NCI-H1417 (cell line): ENCODE measurements at places on chromosomes 2 and 18.

DNA sequence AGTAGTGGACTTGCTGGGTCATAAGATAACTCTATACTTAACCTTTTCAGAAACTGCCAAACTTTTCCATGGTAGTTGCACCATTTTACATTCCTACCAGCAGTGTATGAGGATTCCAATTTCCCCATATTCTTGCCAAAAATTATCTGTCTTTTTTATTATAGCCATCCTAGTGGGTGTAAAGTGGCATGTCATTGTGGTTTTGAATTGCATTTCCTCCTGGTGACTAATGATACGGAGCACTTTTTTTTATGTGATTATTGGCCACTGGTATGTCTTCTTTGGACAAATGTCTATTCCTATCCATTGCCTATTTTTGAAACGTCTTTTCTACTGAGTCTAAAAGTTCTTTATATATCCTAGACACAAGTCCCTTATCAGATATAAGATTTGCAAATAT, 44.3 kb downstream of the CACNB4 start:
- DNase-seq: no peak

GRCh38 chr2:112642966-112643365, 2.8 kb upstream of the SLC20A1 start:
- no peak for DNase-seq

DNA sequence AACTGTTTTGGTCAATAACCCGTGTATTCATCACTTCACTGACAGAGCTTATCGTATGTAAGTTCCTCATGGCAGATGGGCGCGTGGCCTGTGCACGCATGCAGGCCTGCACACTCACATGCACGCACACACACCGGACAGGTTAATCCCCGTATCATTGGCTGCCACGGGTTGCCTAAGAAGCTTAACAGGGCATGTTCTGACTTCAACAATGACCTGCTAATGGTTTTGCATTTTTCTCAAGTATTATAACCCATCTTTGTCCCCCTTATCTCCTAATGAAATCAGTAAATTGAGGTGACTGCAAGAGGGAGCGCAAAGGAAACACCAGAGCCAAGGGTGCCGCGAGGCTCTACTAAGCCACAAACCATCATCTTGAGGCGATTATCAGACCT, 399.0 kb upstream of the ID2 start:
- no peak for DNase-seq

- DNase-seq: no peak
Observed at GRCh38 chr2:119518401-119519056, 5.8 kb downstream of the SCTR start.

DNA sequence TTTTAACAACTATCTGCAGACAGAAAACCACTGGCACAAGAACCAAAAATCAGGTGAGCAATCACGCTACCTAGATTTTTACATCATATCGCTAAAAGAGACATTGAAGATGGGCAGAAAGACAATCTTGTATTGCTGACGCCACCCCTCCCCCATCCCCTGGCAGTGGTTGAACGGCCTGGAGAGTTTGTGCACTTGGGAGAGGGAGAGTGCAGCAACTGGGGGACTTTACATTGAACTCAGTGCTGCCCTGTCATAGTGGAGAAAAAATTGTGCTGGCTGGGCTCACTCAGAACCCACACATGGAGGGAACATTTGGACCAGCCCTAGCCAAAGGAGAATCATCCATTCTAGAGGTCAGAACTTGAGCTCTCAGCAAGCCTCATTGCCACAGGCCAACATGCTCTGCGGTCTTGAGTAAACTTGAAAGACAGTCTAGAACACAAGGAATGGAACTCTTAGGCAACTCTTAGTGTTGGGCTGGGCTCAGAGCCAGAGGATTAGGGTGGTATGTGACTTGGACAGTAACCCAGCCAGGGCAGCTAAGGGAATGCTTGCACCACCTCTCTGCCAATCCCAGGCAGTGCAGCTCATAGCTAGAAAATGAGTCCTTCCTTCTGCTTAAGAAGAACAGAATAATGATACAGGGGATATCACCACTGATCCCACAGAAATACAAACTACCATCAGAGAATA, 220.0 kb upstream of the CYP26B1 start:
- DNase-seq: no peak

GRCh38 chr2:70116936-70117552, 29.8 kb downstream of the PCBP1 start:
- peak; percentile 50 for DNase-seq

GRCh38 chr18:68735483-68736343, 20.8 kb upstream of the TMX3 start:
- DNase-seq: peak; percentile 2

DNA sequence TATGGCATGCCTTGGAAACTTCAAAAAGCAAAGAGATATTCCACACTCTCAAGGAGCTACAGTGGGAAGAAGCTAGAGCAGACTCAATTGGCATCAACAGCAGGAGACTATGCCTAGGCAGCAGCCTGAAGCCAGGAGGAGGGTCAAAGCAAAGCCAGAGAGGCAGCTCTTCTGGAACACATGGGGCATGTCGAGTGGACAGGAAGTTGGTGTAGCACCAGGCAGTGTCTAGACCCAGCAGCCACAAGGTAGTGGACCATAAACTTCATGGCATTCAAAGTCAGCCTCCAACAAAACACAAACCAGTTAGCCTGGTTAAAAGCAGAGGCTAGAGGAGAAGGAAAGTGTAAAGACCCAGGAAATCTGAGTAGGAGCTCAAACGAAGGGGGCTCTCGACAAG, 311.2 kb upstream of the PKDCC start:
- no peak for DNase-seq

DNA sequence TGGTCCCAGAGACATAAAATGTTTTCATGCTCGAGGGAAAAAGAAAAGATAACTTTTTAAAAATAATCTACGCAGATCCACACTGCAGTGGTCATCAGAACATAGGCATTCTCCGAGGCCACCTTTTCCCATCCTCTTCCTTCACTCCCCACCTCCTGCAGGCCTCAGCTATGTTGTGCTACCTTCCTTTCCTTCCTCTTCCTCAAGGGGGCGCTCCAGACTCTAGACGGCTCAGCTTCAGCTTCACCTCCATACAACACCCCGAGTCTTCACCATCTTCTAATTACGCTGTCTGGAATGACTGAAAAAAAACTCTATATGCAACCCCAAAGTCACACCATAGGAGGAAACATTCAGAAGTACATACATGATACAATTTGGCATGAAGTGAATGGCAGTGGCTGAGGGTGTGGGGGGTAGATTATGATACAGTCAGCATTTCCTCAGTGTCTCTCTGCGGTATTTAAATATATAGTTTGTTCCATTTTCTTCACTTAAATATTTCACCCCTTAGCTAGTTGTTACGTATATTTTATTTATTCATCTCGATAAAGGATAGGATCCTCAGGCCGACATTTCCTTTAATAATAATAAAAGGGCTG, 583.6 kb downstream of the IRS1 start:
- DNase-seq: no peak

DNA sequence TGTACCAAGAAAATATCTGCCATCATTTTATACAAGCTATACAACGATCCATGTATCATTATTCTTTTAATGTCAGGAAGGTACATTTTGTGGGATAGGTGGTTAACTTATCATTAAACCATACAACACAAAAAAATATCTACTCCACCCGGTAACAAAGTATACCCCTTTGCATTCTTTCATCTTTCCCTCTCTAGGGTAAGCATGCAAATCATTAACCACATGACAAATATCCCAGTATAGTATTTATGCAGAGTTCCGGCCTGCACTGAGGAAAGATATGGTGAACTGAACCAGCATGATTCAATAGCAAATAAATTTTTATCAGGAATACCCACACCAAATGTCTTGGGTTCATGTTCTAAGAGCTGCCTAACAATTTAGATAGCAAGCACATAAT, 22.5 kb upstream of the SULT1C2 start:
- DNase-seq: no peak

- DNase-seq: no peak
Observed at GRCh38 chr2:227813562-227814353, at the start of gene CCL20. Gene CCL20, plus strand, starts transcription at chr2:227813842. Its CDS starts 70 bp downstream, at chr2:227813912.

- DNase-seq: peak; percentile 31
Observed at GRCh38 chr2:37614061-37614738, 57.2 kb downstream of the CDC42EP3 start.

DNA sequence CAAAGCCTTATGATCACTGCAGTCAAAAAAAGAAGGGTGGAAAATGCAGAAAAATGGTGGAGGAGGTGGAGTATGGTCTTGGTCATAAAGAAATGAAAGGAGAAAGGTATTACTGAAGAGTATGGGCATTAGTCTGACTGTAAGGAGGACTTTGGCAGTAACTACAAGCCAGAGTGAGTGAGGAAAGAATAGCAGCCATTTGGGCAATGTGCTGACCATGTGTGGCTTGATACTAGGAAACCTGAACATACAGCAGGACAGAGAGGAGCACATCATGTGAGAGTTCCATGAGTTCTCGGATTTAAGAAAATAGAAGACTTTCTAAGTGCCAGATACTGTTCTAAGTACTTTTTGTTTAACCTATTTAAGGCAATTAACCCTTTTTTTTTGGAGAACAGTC, 8.5 kb downstream of the DTNA start:
- no peak for DNase-seq

DNA sequence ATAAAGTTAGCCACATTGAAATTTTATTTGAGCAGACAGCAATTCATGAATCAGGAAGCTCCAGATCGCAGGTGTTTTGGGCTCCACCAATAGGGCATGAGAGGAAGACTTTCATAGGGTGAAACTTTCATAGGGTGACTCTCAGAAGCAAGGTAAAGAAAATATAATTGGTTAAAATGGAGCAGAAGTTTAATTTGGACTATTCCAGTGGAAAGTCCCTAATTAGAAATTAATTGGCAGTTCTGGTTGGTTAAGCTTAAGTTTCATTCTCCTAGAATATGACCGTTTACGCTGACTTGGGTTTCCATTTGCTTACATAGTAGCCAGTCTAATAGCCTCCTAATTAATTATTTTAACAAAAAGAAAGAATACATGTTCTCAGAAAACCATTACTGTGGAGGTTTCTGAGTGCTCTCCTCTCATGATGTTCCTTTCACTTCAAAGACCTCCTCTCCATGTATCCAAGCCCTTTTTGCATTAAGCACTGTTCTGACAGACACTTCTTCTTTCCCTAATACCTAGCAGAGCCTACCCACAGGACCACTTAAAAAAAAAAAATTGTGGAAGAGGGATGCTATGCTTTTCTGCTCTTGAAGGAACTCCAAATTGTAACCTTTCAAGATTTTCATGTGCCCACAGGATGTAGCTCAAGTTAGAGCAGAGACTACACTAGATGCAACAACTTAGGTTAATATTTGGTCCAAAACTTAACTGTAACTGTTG, 99.1 kb downstream of the MREG start:
- no peak for DNase-seq

DNA sequence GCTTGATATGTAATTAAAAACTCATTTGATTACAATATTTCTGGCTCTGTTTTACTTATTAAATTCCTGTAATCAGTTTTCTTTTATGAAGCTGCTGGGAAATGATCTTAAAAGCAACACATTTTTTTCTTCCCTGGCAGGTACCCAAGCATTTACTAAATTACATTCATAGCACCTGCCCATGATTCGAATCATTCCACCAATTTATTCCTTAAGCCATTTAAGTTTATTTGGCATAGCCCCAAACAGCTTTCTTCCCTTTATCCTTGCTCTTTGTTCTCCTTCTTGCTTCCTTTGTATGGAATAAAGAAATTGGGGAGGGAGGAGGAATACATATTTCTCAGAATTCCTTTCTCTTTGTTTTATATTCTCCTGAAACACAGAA, 241.3 kb downstream of the AGPS start:
- no peak for DNase-seq

- no peak for DNase-seq
Observed at GRCh38 chr2:128202791-128203190, 111.8 kb downstream of the UGGT1 start.
